ENCODE measurements at places on chromosomes 16 and 17. TPM values are rescaled to one million over a fixed set of nuclear protein-coding genes. Genes with fewer than 3 reads are reported as not detected.

The GPRC5C gene
- 125 TPM for total RNA-seq

The SLFN13 gene
- total RNA-seq: 7.9 TPM

The CES5A gene
- total RNA-seq: not detected

The STAC2 gene
- total RNA-seq: 0.56 TPM

The SLC13A5 gene
- total RNA-seq: 0.67 TPM

The DHRS7C gene
- 0.63 TPM for total RNA-seq

The RHBDF1 gene
- 28.2 TPM for total RNA-seq

The HS3ST3A1 gene
- 15.0 TPM for total RNA-seq

The PIK3R5 gene
- total RNA-seq: 0.09 TPM

The BCAR1 gene
- 105 TPM for total RNA-seq

The MYOCD gene
- total RNA-seq: 122 TPM

The ZNF624 gene
- 6.9 TPM for total RNA-seq

The DPEP2 gene
- total RNA-seq: not detected

The BTBD17 gene
- not detected for total RNA-seq

The CRYM gene
- total RNA-seq: 0.21 TPM

The FBXW10 gene
- total RNA-seq: 0.04 TPM

The C16orf78 gene
- not detected for total RNA-seq

The CCL5 gene
- total RNA-seq: not detected

The RPH3AL gene
- total RNA-seq: 24.0 TPM

The DYNLL2 gene
- total RNA-seq: 14.2 TPM

The KRTAP2-3 gene
- not detected for total RNA-seq

The KRTAP9-4 gene
- total RNA-seq: not detected

The KCNG4 gene
- not detected for total RNA-seq

The SGCA gene
- 57.5 TPM for total RNA-seq

The HAGH gene
- 341 TPM for total RNA-seq

The HBM gene
- not detected for total RNA-seq

The MEOX1 gene
- 1.0 TPM for total RNA-seq

The HS3ST2 gene
- not detected for total RNA-seq

The CBFA2T3 gene
- total RNA-seq: 0.21 TPM

The CASKIN1 gene
- 15.5 TPM for total RNA-seq

The SLC7A6OS gene
- 24.3 TPM for total RNA-seq

The TMEM114 gene
- total RNA-seq: not detected

The ITGB3 gene
- total RNA-seq: 11.8 TPM

The HOXB1 gene
- 5.9 TPM for total RNA-seq

The SLC47A2 gene
- total RNA-seq: 0.27 TPM

The NHLRC4 gene
- total RNA-seq: 3.9 TPM

The ZPBP2 gene
- total RNA-seq: not detected

The KRT33B gene
- not detected for total RNA-seq

The PLLP gene
- total RNA-seq: 14.2 TPM

The HOXB7 gene
- not detected for total RNA-seq

The TM4SF5 gene
- not detected for total RNA-seq

The TEKT1 gene
- 0.28 TPM for total RNA-seq
